Fibroblast of mammary gland (primary cell): ENCODE measurements at places on chromosomes 12 and 14.

- no peak for DNase-seq
Measured at GRCh38 chr12:69932154-69932553, 107.1 kb downstream of the MYRFL start.

DNA sequence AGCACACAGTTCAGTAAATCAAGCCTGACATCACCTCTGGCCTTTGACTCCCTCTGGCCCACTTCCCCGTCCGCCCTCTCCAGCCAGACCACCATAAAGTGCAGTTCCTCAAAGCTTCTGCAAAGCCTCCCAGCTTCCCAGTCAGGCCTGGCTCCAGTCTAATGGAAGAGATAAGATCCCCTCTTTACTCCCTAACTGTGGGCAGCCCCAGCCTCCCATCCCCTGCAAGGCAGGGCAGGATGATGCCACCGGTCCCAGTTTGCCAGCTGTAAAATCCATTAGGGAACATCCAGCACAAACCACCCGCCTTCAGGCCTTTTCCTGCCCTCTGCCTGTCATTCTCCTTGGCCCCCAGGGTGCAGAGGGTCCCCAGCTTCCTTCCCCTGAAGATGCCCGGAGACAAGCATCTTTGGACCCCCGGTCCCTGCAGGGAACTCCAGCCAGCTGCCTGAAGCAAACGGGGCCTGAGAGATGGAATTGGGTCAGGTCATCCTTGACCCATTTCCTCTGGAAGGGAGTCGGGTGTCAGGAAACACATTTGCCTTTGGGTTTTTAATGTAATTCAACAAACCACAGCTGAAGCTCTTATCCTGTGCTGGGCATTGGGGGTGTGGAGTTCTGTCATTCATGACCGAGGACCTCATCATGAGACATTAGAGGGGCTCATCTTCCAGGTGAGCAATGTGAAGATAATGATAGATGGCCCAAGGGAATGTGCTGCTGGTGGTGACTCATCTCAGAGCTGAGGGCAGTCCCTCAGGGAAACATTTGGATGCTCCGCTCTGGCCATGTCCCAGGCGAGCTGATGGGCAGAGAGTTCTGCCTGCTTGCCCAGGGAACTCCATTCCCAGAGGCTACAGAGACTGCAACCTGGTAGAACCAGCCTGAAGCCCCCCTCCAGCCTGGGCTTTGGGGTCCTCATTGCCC is 93.8 kb upstream of the CLMN start:
- peak; percentile 57 for DNase-seq

- no peak for DNase-seq
Measured at GRCh38 chr12:52582486-52582885, 8.8 kb upstream of the KRT74 start.

GRCh38 chr12:64992641-64993040 is 128.5 kb downstream of the WIF1 start:
- no peak for DNase-seq

DNA sequence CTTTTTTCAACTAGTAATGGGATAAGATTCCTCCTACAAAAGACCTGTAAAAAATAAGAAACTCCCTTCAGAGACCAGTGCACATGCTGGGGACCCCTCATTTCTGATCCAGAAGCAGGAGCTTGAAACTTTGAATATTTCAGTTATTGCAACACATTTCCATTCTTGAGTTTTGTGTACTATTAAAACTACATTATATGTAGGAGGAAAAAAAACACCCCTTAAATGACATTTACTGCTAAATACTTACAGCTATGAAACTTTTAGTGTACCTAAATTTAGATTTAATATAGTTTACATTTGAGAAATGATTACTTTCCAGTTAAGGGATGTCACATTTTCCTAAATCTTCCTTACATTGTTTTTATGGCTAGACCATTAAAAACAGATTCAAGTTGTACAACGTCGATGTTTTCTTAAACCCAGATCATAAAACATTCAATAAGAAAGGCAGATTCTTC is 4.1 kb downstream of the LRIG3 start:
- DNase-seq: no peak

DNA sequence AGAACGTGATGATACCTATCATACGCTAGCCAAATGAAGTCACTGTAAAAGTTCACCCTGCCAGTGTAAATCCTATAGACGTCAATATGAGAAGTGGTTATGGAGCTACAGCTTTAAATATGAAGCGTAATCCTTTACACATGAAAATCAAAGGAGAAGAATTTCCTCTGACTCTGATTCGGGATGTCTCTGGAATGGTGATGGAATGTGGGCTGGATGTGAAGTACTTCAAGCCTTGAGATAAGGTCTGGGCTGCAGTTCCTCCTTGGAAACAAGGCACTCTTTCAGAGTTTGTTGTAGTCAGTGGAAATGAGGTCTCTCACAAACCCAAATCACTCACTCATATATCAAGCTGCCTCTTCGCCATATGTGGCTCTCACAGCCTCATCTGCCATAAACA is 53.1 kb upstream of the NAP1L1 start:
- no peak for DNase-seq

DNA sequence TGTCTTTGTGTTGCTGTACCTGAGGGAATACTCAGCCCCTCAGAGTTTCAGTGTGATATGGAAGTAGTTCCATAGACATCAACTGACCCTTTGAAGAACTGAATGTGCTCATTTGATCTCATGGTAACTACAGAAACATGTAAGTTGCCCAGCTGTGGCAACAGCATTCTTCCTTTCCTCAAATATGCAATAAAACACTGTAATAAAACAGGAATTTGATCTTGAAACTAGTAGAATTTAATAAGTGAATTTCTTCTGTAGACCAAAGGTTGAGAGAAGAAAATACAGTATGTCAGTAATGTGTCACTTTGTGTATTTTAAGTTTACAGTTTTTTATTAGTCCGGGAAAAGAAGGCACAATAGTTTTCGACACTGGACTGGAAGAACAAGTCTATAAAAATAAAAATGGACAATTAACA is 31.9 kb downstream of the KCTD10 start:
- peak; percentile 60 for DNase-seq

DNA sequence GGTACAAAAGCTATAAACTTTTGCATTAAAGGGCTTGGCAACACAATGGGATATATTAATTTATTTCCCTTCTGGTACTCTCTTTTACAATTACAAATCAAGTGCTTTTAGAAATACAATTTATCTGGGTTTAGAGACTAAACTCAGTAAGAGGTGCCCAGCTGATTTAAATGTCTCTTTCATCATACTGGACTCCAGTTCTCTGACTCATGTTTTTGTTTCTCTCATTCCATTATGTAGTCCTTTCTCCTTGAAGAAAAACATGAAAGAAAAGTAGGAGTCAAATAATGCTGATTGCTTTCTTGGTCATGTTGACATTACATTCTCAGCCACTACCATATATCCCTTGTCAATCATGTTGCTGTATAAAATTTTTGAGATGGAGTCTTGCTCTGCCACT is 36.3 kb upstream of the CFL2 start:
- peak; percentile 70 for DNase-seq

- peak; percentile 68 for DNase-seq
Measured at GRCh38 chr12:120904197-120904773, at the start of gene SPPL3. TSS of gene SPPL3 (minus strand) at chr12:120904358. CDS start at chr12:120903867, 491 bp downstream.

GRCh38 chr12:12508612-12509011 is 54.1 kb downstream of the DUSP16 start:
- peak; percentile 77 for DNase-seq

DNA sequence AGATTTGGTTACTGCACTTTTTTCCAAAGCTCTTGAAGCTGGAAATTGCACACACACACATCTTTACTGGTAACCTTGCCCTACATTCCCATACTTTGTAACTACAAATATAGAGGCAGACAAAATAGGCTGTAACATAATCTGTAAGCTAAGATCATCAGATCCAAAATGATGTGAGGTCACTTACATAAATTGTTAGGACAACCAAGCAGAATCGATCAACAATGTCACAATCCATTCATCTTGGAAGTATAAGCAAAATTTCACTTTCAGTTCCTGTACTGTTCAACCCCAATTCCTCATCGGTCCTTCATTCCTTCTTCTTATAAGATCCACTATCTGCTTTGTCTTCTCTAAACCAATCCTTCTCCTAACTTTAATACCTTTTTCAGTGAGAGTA is 72.6 kb downstream of the EPS8 start:
- DNase-seq: no peak

- DNase-seq: no peak
Measured at GRCh38 chr12:107115119-107115518, 21.8 kb upstream of the CRY1 start.

DNA sequence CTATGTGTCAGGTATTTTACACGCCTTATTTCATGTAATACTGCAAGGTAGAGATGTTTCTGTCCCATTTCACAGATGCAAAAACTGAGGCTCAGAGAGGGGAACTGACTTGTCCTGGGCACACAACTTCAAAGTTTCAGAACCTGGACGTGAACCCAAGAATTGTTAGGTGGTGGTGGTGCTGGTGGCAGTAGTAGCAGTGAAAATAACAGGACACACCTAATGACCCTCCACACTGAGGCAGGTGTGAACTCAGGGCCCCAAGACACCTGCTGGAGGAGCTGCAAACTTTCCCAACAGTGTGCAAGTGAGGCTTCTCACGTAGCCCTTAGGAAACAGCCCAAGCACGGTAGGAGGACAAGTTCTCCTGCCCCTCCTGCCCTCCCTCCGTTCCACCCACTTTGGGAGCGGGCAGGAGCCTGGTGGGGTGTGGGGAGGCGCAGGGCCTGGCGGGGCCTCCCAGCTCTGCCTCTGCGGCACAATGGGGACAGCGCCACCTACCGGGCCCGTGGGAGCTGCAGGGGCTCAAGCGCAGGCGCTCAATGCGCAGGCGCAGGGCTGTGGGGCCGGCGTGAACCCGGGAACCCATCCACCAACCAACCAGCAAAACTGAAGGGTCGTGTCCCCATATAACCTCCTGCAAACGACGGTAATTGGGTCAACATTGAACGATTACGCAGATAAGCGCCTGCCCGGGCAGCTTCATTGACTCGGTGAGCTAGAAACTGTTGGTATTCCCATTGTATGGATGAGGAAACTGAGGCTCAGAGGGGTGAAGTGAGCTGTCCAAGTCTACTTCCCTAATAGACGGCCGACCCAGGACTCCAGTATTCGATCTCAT is 12.0 kb upstream of the TRPV4 start:
- DNase-seq: peak; percentile 66

DNA sequence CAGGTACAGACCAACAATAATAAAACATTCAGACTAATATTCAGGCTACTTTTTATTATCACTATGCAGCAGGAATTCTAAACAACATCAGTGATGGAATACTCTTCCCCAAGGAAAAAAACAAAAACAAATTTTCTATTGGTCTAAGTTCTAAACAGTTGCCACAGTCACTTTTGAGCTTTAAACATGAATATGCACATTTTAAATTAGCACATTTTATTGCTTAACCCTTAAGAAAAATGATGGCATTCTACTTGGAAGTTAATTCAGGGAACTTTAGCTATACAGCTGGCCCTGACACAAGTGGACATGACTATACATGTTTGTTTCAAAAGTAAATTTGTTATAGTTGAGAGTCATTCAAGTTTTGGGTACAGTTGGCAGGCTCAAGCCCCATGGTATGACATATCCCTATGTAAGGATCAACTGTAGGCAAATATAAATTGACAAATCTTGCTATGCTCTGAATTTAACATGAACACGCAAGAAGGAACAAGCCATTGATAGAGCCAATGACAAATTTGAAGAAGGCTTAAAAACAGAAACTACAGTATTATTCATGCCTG is 224.3 kb upstream of the AMIGO2 start:
- no peak for DNase-seq

GRCh38 chr12:112029301-112029700 is 16.1 kb downstream of the ERP29 start:
- DNase-seq: no peak

DNA sequence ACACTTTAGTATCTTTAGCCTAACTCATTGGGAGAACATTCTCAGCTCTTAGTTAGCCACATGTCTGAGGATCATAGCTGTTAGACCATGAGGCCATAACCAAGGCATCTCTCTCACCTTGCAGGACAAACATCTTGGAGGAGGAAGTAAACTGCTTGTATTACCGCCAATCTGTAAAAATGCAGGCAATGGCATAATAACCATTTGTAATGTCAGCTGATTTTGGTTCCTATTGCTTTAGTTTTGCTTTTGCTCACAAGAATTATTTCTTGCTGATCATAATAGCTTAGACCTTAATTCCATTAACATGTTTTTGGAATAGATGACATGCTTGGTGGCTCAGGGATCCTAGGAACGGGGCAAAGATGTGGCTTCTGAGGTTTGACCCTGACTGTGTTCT is 16.4 kb upstream of the GSG1 start:
- DNase-seq: no peak

DNA sequence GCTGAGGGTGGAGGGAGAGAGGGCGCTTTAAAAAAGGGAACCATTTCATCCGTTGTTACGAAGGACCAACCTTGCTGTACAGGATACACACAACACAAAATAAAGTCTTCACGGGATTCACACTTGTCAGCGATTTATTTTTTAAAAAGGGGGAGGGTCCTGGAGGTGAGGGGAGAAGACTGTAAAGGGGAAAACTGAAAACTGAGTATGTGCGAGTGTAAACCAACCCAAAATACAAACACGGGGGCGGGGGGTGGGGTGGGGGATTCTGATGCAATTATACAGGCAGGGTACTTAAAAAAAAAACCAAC is 499 bp upstream of the PRKAG1 start:
- no peak for DNase-seq

DNA sequence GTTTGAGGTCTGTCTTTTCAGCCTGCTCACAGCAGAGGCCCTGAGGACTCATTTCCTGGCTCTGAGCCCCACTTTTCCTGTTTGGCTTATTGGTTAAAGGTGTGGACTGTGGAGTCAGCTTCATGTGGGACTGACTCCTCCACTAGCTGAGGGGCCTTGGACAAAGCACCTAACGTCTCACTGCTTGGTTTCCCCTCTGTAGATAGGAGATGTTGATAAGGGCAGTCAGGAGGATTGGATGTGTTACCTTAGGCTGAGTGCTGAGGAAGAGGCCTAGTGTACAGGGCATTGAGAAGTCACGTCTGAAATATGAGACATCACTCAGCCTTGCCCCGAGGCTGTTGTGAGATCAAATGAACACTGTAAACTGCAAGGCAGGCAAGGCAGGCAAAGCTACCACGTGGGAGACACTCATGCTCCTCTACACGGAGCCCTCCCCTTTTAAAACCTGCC is 27.1 kb upstream of the TCL1A start:
- DNase-seq: no peak

DNA sequence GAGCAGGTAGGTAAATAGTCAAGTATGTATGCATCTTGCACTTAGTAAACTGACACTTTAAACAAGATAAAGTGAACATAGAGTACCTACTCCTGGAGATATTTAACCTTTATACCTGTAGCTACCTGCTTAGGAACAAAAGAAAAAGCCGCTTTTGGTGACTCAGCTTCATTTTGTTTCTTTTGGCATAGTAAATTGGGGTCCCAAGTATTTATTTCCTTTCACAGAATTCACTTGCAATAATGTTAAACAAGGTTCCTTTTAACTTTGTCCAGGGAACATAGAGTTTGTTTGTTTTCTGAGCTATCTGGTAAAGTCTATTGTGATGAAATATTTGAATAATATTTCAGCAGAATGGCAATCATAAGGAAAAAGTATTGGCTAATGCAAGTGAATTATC is 20.0 kb downstream of the SLCO1B3 start:
- no peak for DNase-seq

DNA sequence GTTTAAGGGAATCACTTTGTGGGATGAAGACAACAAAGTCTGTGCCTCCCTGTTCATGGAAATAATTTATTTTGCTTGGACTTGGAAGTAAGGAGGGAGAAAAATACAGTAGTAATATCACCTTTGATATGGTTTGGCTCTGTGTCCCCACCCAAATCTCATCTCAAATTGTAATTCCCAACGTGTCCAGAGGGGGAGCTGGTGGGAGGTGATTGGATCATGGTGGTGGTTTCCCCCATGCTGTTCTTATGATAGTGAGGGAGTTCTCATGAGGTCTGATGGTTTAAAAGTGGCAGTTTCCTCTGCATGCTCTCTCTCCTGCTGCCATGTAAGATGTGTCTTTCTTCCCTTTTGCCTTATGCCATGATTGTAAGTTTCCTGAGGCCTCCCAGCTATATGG is 460.7 kb downstream of the NOVA1 start:
- no peak for DNase-seq
